ENCODE measurements at places on chromosomes 1 and 21. TPM values are rescaled to one million over a fixed set of nuclear protein-coding genes. Genes with fewer than 3 reads are reported as not detected.

DNA sequence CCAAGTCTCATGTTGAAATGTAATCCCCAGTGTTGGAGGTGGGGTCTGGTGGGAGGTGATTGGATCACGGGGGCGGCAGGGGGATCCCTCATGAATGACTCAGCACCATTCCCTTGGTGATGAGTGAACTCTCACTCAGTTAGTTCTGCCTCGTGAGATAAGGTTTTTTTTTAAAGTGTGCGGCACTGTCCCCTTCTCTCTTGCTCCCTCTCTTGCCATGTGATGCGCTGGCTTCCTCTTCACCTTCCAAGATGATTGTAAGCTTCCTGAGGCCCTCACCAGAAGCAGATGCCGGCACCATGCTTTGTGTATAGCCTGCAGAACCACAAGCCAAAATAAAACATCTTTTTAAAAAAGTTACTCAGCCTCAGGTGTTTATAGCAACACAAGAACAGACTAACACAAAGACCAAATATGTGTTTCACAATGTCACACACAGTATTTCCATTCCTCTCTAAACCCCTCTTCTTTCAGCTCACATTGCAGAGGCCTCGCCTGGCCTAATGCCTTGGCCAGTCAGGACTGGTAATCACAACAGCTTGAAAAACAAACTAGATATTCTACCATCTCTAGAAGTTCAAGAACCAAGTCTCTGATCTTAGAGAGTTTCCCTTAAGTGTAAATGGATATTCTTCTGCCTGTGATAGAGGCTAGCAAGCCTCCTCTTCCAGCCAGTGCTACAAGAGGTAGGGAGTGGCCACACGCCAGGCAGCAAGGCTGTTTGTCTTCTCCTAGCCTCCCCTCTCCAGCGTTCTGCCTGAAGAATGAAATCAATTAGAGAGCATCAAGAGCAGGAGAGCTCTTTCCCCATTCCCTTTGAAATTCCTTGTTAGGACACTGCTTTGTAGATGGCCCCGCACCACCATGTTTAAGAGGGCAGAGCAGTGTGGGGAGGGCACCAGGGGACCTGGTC is 19.6 kb upstream of the RAP1A start:
- DNase-seq: no peak

- DNase-seq: peak; percentile 54
Measured at GRCh38 chr1:94858276-94858675, 38.1 kb downstream of the SLC44A3 start.

DNA sequence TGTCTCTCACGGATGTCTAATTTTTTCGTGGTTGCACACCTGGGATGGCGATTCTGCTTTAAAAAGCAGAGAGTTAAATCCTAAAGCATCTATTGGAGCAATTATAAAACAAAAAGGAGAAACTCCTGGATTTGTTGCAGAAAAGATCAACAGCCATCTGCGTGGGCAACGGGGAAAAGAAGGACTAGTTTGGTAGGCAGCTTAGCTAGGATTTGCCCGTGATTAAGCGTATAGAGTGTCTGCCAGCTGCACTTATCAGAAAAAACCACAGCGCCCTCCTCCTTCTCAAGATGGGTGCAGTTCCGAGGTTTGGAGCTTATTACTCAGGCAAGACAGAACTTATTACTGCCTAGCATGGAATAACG is 526 bp upstream of the SLC25A24 start:
- peak; percentile 86 for DNase-seq

- DNase-seq: no peak
Measured at GRCh38 chr1:12762766-12763165, 10.8 kb upstream of the PRAMEF12 start.

GRCh38 chr1:6256645-6257044 is 4.3 kb downstream of the GPR153 start:
- DNase-seq: no peak

DNA sequence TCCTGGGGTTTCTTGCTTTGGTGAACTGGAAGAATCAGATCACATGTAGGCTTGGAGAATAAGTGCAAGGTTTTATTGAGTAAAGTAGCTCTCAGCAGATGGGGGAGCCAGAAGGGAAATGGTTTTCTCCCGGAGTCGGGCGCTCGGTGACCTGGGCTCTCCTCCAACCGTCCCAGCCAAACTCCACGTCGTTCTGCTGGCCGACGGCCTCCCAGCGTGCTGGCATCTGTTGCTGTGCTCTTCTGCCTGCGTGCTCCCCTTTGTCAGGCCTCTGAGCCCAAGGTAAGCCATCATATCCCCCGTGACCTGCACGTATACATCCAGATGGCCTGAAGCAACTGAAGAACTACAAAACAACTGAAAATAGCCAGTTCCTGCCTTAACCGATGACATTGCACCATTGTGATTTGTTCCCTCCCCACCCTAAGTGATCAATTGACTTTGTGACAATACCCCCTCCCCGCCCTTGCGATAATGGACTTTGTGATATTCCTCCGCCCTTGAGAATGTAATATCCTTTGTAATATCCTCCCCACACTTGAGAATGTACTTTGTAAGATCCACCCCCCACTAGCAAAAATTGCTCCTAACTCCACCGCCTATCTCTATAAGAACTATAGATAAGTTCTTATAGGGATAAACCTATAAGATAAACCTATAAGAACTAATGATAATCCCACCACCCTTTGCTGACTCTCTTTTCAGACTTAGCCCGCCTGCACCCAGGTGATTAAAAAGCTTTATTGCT is 88.3 kb downstream of the SMYD3 start:
- DNase-seq: no peak

GRCh38 chr1:71228742-71229365 is 148.0 kb upstream of the ZRANB2 start:
- DNase-seq: no peak

DNA sequence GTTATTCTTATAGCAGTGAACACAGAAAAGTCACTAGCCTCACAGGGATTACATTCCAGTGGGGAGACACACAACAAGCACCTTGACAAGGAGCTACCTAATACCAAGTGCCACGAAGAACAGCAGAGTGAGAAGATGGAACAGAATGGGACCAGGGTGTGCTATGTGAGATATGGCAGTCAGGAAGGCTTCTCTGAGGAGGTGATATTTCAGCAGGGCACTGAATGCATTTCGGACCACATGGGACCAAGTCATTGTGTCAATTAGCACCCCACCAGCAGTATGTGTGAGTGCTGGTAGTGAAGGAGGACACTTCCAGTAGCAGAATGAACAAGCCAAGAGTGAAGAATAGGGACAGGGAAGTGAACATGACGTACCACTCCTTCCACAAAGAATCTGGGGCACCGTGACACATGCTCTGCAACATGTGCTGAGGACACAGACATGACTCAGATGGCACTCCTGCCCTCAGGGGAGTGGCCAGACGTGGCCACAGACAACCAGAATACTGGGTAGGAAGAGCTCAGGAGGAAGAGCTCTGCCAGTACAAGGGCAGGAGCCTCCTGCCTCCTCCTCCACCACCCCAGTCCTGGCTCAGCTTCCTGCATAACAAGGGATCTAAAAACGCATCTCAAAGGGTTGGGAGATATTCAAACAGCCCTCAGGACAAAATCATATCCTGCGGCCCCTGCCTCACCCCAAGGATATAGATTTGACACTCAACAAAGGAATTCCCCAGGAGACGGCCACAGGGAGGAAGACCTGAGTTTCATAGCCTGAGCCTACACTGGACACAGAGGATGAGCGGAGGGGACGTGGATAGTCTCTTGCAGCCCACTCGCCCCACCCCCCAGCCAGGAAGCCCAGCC is 102.5 kb downstream of the TRABD2B start:
- DNase-seq: peak; percentile 31

DNA sequence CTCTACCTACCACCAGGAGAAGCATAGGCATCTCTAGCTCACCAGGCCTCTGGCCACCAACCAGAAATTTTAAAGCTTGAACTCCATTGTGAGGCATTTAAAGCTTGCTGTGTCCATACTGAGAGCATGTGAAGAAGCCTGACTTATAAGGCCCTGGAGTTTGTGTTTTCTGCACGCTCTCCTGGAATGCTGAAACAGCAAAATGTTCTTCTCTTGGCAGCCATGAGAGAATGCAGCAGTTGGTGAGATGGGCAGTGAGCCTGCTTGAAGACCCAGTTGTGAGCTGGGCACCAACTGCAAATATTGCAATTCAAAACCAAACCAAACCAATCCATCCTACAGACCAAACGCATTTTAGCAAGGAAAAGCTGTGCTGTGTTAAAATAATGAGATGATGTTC is 170.0 kb upstream of the IVNS1ABP start:
- DNase-seq: no peak

- no peak for DNase-seq
Measured at GRCh38 chr1:36034692-36035091, 49.2 kb upstream of the TEKT2 start.

- peak; percentile 62 for DNase-seq
Measured at GRCh38 chr1:248618878-248619277, 16.0 kb downstream of the OR2T11 start.

DNA sequence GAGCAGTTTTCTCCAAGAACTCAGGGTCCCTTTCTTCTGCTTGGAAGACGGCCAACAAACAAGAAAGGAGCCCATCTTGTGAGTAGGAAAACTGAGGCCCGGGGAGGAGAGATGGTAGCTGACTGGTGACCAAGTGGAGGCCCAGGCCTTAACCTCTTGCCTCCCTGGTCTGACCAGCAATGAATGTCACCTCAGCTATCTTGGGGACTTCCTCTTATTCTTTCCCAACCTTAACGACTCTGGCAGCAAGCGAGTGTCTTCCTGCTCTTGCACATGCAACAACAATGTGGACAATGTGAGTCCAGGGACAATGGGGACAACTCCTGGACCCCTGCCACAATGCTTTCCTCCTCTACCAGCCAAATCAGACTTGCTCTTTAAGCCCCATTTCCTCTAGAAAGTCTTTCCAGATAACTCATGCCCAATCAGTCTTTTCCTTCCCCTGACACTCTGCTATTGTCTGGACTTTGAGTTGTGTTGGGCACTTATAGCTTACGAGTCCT is 12.6 kb downstream of the HSPG2 start:
- DNase-seq: no peak

DNA sequence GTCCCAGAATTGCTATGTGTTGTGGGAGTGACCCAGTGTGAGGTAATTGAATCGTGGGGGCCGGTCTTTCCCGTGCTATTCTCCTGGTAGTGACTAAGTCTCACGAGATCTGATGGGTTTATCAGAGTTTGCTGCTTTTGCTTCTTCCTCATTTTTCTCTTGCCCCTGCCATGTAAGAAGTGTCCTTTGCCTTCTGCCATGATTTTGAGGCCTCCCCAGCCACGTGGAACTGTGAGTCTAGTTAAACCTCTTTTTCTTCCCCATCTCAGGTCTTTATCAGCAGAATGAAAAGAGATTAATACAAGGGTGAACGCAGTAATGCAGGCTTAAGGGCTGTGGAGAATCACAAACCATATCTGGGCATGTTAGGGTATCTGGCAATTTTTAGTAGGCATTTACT is 624.0 kb downstream of the USP25 start:
- DNase-seq: no peak

- DNase-seq: no peak
Measured at GRCh38 chr1:196002906-196003305, 605.3 kb downstream of the KCNT2 start.

GRCh38 chr21:26471099-26471471 is 102.0 kb downstream of the CYYR1 start:
- DNase-seq: no peak

GRCh38 chr1:180946541-180947498 is 34.1 kb downstream of the KIAA1614 start:
- DNase-seq: no peak

DNA sequence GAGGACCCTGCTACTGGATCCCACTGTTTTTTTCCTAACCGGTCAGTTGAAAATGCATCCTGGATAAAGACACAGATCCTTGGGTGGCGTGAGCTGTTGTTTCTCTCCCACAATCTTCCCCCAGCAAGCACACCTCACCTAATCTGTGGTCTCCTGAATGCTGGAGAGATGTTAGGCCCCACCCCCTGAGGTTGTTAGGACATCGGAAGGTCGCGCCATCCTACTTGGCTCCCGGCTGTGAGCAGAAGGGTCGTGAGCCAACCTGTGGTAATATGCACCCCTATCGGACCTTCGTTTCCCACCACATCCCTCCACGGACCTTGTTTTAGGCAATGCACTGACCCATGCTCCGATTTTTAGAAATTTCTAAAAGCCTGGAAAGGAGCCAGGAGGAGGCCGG is 89.9 kb upstream of the IPO9 start:
- no peak for DNase-seq

GRCh38 chr1:12594490-12594889 is 23.5 kb downstream of the DHRS3 start:
- DNase-seq: no peak

DNA sequence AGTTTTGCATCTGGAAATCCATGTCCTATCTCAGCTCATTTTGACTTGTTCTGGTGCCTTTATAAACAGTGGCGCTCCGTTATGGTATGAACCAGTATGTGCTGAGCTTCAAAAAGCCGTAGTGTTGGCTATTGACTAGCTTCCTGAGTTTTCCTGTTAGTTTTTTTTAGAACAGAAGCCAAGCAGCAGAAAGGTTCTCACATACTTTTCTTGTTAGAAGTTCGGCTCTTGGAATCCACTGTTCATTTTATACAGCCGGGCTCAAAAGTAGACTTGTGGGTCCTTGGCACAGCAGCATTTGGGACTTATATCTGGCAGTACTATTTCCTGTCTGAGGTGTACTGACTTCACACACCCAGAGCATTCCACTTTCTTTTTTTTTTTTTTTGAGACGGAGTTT is 63.8 kb downstream of the TBCE start:
- no peak for DNase-seq

DNA sequence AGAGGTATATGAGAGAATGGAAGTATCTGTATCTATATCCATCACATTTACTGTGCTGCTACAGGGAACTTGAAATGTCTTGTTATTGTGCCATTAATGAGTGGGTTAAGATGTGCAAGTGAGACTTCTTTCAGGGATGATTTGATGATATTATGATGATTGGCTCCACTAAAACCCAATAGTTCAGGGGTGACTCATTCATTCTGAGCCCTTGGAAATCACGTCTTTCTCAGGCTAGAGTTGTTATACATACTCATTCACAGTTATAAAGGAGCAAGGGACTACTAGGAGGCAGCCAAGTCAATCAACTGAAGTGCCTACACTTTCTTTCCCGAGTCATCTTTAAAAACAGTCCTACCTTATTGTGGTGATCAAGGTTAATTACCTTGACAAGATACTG is 1109.8 kb upstream of the B3GALT2 start:
- DNase-seq: no peak

- no peak for DNase-seq
Measured at GRCh38 chr1:31828341-31828740, 12.5 kb upstream of the SPOCD1 start.

GRCh38 chr1:22562584-22563583 is at the start of gene EPHA8:
EPHA8 (plus strand) TSS chr1:22563489; CDS start chr1:22563636, 147 bp downstream.
- no peak for DNase-seq

TCHHL1 gene
- total RNA-seq: not detected

ASTN1 gene
- not detected for total RNA-seq

NDUFS5 gene
- 440 TPM for total RNA-seq

PALMD gene
- total RNA-seq: 2.5 TPM

CFHR5 gene
- total RNA-seq: not detected

OR2M3 gene
- not detected for total RNA-seq

TINAGL1 gene
- 1.1 TPM for total RNA-seq

TENT5C gene
- 6.4 TPM for total RNA-seq

FLG2 gene
- not detected for total RNA-seq

WNT3A gene
- total RNA-seq: not detected

NAXE gene
- 105 TPM for total RNA-seq

Measured in MG63 (cell line).